ENCODE measurements at places on chromosomes 2 and 18.

- no peak for DNase-seq
These were observed 173.9 kb upstream of the PID1 start for GRCh38 chr2:229445019-229445418.

GRCh38 chr2:170723446-170723958 is 8.4 kb downstream of the SP5 start:
- DNase-seq = no peak

DNA sequence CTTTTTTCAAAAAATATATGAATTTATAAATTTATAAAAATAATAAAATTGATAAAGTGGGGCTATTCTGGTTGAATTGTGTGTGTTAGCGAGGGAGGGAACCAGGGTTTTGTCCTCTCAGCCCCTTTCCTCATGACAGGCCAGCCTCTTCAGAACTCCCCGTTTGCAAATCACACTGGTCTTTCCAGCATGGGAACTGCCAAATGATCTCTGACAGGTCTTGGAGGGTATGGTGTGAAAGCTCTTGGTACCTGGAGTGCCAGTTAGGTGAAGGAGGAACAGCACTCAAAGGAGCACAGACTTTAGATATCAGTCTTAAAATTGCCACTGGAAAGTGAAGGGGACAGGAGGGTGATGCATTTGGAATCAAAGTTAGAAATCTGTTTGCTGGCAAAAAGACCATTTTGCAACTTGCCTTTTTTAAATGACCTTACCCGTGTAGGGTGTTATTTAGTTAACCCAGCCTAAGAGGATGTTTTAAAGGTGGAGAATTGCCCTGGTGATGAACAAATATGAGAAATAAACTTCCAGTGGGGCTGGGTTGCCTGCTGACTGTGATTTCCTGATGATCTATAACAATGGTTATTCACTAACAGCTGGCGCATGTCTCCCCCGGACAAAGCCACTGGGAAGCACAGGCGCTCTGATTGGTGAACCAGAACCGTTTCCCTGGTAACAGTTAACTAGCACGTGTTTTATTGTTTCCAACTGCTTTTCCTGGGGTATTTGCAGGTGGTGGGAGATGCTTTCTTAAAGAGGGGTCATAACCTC is 85.3 kb upstream of the EFEMP1 start:
- DNase-seq = no peak

DNA sequence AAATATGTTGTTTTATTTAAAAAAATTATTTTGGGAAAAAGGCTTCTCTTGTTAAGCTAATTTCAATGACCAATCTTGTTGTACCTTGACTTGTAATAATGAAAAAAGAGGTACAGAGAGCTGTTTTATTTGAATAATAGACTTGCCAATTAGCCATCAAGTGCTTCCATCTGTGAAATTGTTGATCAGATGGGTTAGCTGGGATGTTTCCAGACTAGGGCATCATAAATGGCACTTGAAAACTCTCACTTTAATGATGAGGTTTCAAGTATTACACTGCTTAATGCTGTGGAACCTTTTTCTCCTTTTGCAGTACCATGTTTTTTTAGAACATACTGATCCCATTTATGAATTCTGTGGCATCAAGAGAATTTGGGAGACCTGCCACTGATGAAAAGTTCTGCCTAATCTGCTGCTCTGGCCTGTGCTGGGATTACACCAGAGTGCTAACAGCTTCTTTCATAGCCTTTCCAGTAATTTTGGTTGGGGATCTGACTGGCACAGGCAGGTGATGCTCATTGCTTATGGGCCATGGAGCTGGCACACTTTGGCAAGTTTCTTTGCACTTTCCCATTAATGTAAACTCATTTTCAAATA is 24.2 kb downstream of the PSMD14 start:
- DNase-seq = no peak

DNA sequence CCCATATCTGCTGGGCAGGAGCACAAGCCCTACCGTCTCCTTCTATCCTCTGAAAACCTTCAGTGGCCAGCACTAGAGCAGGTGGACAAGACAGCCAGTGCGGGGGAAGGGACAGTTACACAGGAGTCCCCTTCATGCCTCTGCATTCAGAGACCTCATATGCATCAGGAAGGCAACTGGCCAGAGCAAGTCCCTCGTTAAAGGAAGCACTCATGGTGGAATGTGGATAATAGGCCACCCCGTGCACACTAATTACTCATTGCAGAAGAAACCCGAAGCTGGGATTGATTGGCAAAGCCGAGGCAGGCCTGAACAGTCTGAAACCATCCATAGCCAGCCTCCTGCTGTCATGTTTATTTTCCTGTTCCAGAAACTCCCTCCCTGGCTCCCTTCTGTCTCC is 11.2 kb downstream of the KIAA2012 start:
- DNase-seq = no peak

Data from stimulated activated CD8-positive, alpha-beta memory T cell treated with anti-CD3 and anti-CD28 coated beads, Interleukin-7, amount 100 ng/mL, for 4 hours (primary cell).